ENCODE measurements at places on chromosomes 2 and 18. TPM values are rescaled to one million over a fixed set of nuclear protein-coding genes. Genes with fewer than 3 reads are reported as not detected.

The MEP1B gene
- not detected for total RNA-seq

The GULP1 gene
- total RNA-seq, result 32.7 TPM

The SERPINB2 gene
- total RNA-seq, result 2.2 TPM

The NMUR1 gene
- not detected for total RNA-seq

The UBR3 gene
- 31.0 TPM for total RNA-seq

The DUSP19 gene
- 4.3 TPM for total RNA-seq

The M1AP gene
- not detected for total RNA-seq

The ALPG gene
- not detected for total RNA-seq

The IL36G gene
- not detected for total RNA-seq

The SLC9A4 gene
- total RNA-seq, result not detected

The POTEI gene
- not detected for total RNA-seq

The DCC gene
- total RNA-seq, result under 0.01 TPM

The INPP1 gene
- total RNA-seq, result 11.3 TPM

The CIB4 gene
- not detected for total RNA-seq

The RNF152 gene
- 0.46 TPM for total RNA-seq

The ORMDL1 gene
- 79.4 TPM for total RNA-seq

The HOXD1 gene
- not detected for total RNA-seq

The EPB41L3 gene
- 140 TPM for total RNA-seq

The AKAIN1 gene
- total RNA-seq, result not detected

The CABLES1 gene
- 137 TPM for total RNA-seq

The LYPD6B gene
- not detected for total RNA-seq

The FSHR gene
- not detected for total RNA-seq

The RESP18 gene
- not detected for total RNA-seq

The ITGAV gene
- 77.9 TPM for total RNA-seq

The CYTIP gene
- total RNA-seq, result not detected

The UGT1A3 gene
- not detected for total RNA-seq

The HADHB gene
- total RNA-seq, result 116 TPM

The ATG9A gene
- 54.7 TPM for total RNA-seq

The LHCGR gene
- under 0.01 TPM for total RNA-seq

The PCARE gene
- under 0.01 TPM for total RNA-seq

The TTN gene
- under 0.01 TPM for total RNA-seq

The GALNT13 gene
- total RNA-seq, result not detected

The GTF3C2 gene
- 57.6 TPM for total RNA-seq

The LOXHD1 gene
- total RNA-seq, result not detected

The LINC00305 gene
- total RNA-seq, result not detected

The DSG2 gene
- total RNA-seq, result 10.5 TPM

The RHOB gene
- total RNA-seq, result 169 TPM

The KCNS3 gene
- 57.1 TPM for total RNA-seq

The VSNL1 gene
- not detected for total RNA-seq

The KCNG3 gene
- 0.33 TPM for total RNA-seq

The SLC19A3 gene
- total RNA-seq, result 4.1 TPM

The NCKAP5 gene
- total RNA-seq, result 2.1 TPM

The AQP4 gene
- under 0.01 TPM for total RNA-seq

The ALK gene
- 1.3 TPM for total RNA-seq

The COL3A1 gene
- total RNA-seq, result 1.00 TPM

The MROH2A gene
- not detected for total RNA-seq

The ALKAL2 gene
- total RNA-seq, result not detected

The RIT2 gene
- not detected for total RNA-seq

The FBXO36 gene
- total RNA-seq, result 2.9 TPM
